Activated naive CD4-positive, alpha-beta T cell treated with anti-CD3 and anti-CD28 coated beads for 36 hours (primary cell): ENCODE measurements at places on chromosomes 1 and 21. TPM values are rescaled to one million over a fixed set of nuclear protein-coding genes. Genes with fewer than 3 reads are reported as not detected.

DNA sequence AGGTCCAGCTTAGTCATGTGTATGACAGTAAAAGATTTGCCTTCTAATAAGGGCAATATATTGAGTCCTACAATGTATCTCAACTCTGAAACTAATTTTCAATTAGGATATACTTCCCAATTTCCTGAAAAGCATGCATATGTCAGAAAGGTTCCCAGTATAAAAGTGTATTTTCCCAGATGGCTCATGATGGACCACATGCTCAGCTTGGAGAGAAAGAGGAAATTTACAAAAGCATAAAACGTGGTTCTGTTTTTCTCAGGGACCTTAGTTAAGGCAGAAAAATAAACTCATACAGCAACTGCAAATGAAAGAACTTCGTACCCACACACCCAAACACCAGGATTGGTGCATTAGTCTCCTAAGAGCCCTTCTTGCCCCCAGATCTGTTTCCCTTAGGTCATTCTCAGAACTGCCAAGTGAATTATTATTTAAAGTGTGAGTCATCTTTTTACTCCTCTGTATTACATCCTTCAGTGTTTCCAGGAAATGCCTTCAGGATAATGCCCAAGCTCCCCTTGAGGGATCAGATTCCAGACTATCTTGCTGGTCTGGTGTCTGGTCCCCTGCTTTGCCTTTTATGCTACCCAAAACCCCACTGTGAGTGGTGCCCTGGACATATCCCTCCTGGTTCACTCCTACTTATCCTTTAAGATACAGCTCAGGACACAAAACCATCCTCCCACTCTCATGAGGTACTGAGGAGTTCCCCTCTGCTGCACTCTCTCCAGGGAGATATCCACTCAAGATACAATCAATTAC, 57.4 kb downstream of the SSX2IP start:
- H3K36me3 ChIP-seq: no peaks in the 10 kb centered on the region
- no peak for DNase-seq
- no peak overlapping the region for H3K4me3 ChIP-seq
- H3K4me1 ChIP-seq: no peaks in the 10 kb centered on the region
- no peak overlapping the region for H3K27ac ChIP-seq
- peaks cover 3% of the 10 kb centered on the region for H3K27me3 ChIP-seq

DNA sequence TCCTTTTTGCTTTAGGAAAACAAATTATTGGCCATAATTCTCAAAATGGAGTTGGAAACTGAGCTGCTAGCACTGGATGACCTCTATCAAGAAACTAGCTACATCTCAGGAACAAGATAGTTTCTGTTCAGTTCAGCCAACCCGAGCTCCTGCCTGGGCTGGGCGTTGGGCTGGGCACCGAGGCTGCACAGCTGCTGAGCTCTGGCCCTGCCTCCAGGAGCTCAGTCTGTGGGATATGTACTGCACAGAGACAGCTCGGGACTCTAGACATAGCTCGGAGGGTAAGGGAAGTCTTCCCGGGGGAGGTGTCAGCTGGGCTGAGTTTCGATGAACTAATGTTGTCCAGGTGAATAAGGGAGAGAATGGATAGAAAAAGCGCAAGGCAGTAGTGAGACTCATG, 24.5 kb upstream of the SLC1A7 start:
- H3K27me3 ChIP-seq: peaks cover 5% of the 10 kb centered on the region
- H3K4me3 ChIP-seq: no peak overlapping the region
- no peak for DNase-seq

- peaks cover 28% of the 10 kb centered on the region for H3K27me3 ChIP-seq
- no peaks in the 10 kb centered on the region for H3K36me3 ChIP-seq
- peaks cover 41% of the 10 kb centered on the region for H3K4me1 ChIP-seq
- DNase-seq: peak; percentile 38
- H3K27ac ChIP-seq: no peak overlapping the region
- no peak overlapping the region for H3K4me3 ChIP-seq
Observed at GRCh38 chr1:28172713-28173150, 3.8 kb downstream of the PTAFR start.

DNA sequence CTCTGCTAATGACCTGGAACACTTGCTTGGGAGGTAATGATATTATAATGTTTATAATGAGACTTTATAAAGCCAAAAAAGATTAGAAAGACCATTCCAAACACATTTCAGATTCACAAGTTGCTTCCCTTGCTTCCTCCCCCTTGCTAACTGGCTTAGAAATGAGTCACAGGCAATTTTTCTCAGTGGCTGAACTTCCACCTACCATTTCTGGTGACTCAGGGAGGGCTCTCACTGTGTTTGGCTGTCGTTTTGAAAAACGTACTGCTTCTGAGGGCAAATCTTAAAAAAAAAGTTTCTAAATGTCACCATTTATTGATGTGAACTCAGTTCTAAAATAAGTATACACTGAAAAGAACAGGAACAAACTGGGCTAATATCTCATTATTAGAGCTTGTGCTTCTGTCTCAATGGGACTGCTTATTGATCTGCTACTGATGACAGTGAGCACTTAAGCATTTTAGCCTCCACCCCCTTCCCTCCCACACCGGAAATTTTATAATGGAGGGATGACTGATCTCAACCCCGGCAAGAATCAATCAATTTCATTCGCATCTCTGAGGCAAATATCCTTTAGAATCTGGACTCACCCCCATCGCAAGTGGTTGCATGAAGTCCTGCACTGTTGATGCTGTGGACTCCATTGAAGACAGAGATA, 278.3 kb downstream of the KCTD3 start:
- no peak overlapping the region for H3K4me3 ChIP-seq
- H3K36me3 ChIP-seq: peaks cover 1% of the 10 kb centered on the region
- H3K27ac ChIP-seq: no peak overlapping the region
- no peaks in the 10 kb centered on the region for H3K4me1 ChIP-seq
- no peaks in the 10 kb centered on the region for H3K27me3 ChIP-seq

- H3K27ac ChIP-seq: no peak overlapping the region
- peaks cover 25% of the 10 kb centered on the region for H3K4me1 ChIP-seq
- no peak overlapping the region for H3K4me3 ChIP-seq
- no peak for DNase-seq
Observed at GRCh38 chr21:43912500-43912899, 47.5 kb downstream of the AGPAT3 start.

The ETV3 gene
- total RNA-seq: 23.3 TPM

GRCh38 chr1:5998051-5998905, 6.1 kb upstream of the NPHP4 start:
- H3K27ac ChIP-seq: no peak overlapping the region
- peaks cover 18% of the 10 kb centered on the region for H3K4me1 ChIP-seq
- DNase-seq: no peak
- no peaks in the 10 kb centered on the region for H3K36me3 ChIP-seq
- H3K27me3 ChIP-seq: no peaks in the 10 kb centered on the region

The PRDX1 gene
- 596 TPM for total RNA-seq

The PTCH2 gene
- total RNA-seq: 1.0 TPM

The IKBKE gene
- total RNA-seq: 7.0 TPM

The PSRC1 gene
- 19.3 TPM for total RNA-seq

The ALX3 gene
- not detected for total RNA-seq

- no peaks in the 10 kb centered on the region for H3K36me3 ChIP-seq
- H3K4me3 ChIP-seq: no peak overlapping the region
- H3K27me3 ChIP-seq: peaks cover 9% of the 10 kb centered on the region
- no peak overlapping the region for H3K27ac ChIP-seq
- no peaks in the 10 kb centered on the region for H3K4me1 ChIP-seq
- DNase-seq: no peak
Observed at GRCh38 chr1:14165371-14165801, 433.1 kb upstream of the KAZN start.

DNA sequence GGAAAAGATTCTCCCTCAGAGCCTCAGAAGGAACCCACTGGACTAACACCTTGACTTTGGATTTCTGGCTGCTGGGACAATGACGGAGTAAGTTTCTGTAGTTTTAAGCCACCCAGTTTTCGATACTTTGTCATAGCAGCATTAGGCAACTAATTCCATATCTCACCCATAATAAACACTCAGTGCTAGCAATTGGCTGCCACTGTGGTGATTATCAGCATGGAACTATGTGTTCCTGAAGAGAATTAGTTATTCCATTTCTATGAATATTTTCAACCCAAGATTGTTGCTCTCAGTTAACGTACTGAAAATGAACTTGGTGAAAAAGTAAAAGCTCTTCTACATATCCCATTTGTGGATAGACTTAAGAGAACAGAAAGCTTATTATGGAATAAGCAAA, 299.3 kb downstream of the DISC1 start:
- peaks cover 29% of the 10 kb centered on the region for H3K4me1 ChIP-seq
- no peaks in the 10 kb centered on the region for H3K36me3 ChIP-seq
- no peak overlapping the region for H3K4me3 ChIP-seq

DNA sequence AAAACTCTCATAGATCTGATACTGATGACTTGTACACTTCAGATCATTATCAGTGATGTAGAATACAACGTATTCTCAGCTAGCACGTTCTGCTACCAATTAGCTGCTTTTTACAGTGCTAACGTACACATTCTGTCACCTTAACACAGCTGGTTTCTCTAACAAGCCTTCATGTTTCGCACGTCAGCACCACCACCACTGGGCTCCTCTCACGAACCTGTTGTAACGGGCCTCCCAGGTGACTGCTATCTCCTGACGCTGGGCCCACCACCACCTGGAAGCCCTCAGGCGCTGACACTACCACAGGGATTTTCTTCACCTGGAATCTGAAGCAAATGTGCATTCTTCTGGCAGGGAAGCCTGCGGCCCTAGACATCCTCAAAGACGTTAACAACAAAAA, 19.8 kb downstream of the TOMM20 start:
- peaks cover 51% of the 10 kb centered on the region for H3K36me3 ChIP-seq
- H3K4me1 ChIP-seq: peaks cover 31% of the 10 kb centered on the region
- H3K27ac ChIP-seq: no peak overlapping the region
- no peaks in the 10 kb centered on the region for H3K27me3 ChIP-seq
- DNase-seq: no peak

- H3K4me3 ChIP-seq: no peak overlapping the region
- no peaks in the 10 kb centered on the region for H3K4me1 ChIP-seq
- peaks cover 18% of the 10 kb centered on the region for H3K36me3 ChIP-seq
- H3K27ac ChIP-seq: no peak overlapping the region
- no peaks in the 10 kb centered on the region for H3K27me3 ChIP-seq
Observed at GRCh38 chr1:17001760-17002523, 9.8 kb downstream of the ATP13A2 start.

GRCh38 chr1:62625415-62625814, 28.1 kb downstream of the ANGPTL3 start:
- H3K27ac ChIP-seq: no peak overlapping the region
- H3K4me3 ChIP-seq: no peak overlapping the region
- no peaks in the 10 kb centered on the region for H3K27me3 ChIP-seq

The AADACL4 gene
- total RNA-seq: not detected

DNA sequence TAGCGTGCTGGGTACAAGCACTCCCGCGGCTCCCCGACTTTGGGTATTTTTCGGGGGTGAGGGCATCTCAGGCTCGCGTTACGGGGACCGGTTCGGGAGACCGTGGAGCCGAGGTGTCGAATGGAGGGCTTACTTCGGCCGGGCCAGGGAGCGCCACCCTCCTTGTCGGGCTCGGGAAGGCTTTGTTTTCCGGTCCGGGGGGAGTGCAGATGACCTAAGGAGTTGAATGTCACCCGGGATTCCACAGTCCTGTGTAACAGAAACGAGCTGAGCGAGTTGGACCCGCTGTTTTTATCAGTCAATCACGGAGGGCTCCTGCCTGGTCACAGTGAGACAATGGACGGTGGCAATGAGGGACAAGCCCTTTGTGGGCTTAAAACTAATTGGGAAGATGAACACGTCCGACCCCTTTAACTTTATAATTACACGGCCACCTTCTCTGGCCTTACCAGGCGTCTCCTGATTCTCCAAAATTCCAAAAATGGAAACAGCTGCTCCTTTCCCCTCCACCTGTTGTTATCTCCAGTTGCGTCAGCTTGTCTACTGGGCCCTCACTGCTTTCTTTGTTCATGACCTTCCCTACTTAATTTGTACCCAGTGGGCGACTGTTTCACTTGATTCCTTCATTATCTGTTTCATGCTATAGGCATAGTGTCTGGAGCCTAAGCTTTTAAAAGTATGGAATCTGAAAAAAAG, 929 bp upstream of the TRIM45 start:
- no peaks in the 10 kb centered on the region for H3K36me3 ChIP-seq
- H3K27me3 ChIP-seq: peaks cover 14% of the 10 kb centered on the region
- peak overlapping the region; percentile 73 for H3K4me3 ChIP-seq
- DNase-seq: no peak
- H3K27ac ChIP-seq: no peak overlapping the region

GRCh38 chr1:246837418-246838117, 94.2 kb downstream of the AHCTF1 start:
- H3K27ac ChIP-seq: no peak overlapping the region
- no peak overlapping the region for H3K4me3 ChIP-seq
- peaks cover 6% of the 10 kb centered on the region for H3K36me3 ChIP-seq
- no peaks in the 10 kb centered on the region for H3K4me1 ChIP-seq
- peaks cover 5% of the 10 kb centered on the region for H3K27me3 ChIP-seq

The ZNF648 gene
- total RNA-seq: not detected

- peaks cover 7% of the 10 kb centered on the region for H3K4me1 ChIP-seq
- peaks cover 8% of the 10 kb centered on the region for H3K27me3 ChIP-seq
- no peaks in the 10 kb centered on the region for H3K36me3 ChIP-seq
- DNase-seq: no peak
Observed at GRCh38 chr1:221667504-221667903, 74.4 kb downstream of the DUSP10 start.

DNA sequence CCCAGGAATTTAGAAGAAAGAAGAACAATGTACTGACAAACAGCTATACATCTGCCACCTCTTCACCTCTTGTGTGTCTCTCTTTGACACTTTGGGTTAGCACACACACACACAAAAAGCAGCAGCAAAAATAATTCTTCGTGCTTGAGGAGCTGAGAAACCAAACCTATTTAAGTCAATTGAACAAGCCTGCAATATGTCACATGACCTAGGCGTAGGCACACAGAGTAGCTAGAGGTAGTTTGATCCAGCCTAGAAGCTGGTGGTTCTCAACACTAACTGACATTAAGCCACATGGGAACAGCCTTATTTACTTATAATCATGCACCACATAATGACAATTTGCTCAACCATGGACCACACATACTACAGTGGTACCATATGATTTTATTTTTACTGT, 32.3 kb downstream of the RRAGC start:
- no peaks in the 10 kb centered on the region for H3K4me1 ChIP-seq
- H3K36me3 ChIP-seq: no peaks in the 10 kb centered on the region
- H3K4me3 ChIP-seq: no peak overlapping the region
- H3K27me3 ChIP-seq: peaks cover 27% of the 10 kb centered on the region
- no peak for DNase-seq
- no peak overlapping the region for H3K27ac ChIP-seq

The S100A8 gene
- not detected for total RNA-seq

DNA sequence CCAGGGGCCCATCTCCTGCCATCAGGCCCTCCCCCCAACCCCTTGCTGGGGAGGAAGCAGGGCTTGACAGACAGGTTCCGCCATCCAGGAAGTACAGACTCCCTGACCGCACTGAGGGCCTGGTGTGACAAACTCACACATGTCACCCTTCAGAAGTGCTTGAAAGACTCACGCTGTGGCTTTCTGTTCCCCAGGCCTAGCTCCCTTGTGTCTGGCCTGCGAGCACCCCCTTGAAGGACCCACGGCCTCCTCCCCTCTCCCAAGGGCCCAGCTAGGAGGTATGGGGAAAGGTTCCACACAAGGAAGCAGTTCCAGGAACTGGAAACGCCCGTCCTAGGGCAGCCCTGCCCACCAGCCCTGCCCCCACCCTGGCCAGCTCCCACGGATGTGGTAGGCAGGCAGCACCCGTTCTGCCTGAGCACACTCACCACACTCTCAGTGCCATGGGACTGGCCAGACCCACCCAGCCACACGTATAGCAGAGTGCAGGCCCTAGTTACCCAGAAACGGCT, 26.7 kb downstream of the SLC2A1 start:
- H3K4me3 ChIP-seq: peak overlapping the region; percentile 49
- peak; percentile 88 for DNase-seq
- H3K36me3 ChIP-seq: peaks cover 46% of the 10 kb centered on the region
- H3K27ac ChIP-seq: peak overlapping the region; percentile 97

The IL12RB2 gene
- total RNA-seq: 76.5 TPM

The SRSF4 gene
- total RNA-seq: 170 TPM
